ENCODE measurements at places on chromosomes 12 and 14. TPM values are rescaled to one million over a fixed set of nuclear protein-coding genes. Genes with fewer than 3 reads are reported as not detected.

Gene RND1
- polyA plus RNA-seq: 0.26 TPM

Gene EPYC
- not detected for polyA plus RNA-seq

Gene CRACR2A
- polyA plus RNA-seq: 0.55 TPM

Gene ANKRD33
- not detected for polyA plus RNA-seq

Gene MYO1H
- not detected for polyA plus RNA-seq

DNA sequence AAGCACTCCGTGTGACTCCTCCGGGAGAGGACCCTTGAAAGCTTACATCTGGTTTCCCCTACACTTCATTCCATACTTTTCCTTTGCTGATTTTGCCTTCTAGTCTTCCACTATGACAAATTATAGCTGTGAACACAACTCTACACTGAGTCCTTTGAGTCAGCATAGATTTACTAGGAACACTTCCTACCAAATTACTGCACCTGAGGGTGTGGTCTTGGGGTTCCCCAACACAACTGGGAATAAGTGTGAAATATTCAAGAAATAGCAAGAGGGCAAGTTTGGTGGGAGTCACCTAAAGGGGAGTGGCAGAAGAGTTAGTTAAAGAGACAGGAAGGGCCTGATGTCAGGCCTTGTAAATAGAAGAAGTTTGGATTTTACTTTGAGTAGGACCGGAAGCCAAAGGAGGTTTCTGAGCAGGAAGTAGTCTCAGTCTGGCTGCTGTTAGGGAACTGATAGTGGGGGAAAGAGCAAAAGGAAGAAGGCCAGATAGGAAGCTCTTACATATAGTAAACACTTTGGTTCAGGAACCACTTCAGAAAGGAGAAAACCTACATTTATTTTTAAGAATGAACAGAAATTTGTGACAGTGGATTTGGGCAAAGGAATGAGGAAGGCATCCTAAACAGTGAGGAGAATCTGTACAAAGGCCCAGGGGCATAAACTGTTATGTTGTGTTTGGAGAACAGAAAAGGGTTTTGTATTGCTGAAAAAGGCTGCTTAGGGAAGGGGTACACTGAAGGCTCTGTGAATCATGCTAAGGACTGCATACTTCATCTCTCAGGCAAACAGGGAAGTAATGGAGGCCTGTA, 14.2 kb downstream of the SEL1L start:
- no peak overlapping the region for H3K4me3 ChIP-seq
- H3K36me3 ChIP-seq: peaks cover 16% of the 10 kb centered on the region
- H3K4me1 ChIP-seq: peaks cover 15% of the 10 kb centered on the region
- H3K27me3 ChIP-seq: no peaks in the 10 kb centered on the region
- no peak for DNase-seq

- peak; percentile 3 for DNase-seq
- no peak overlapping the region for H3K27ac ChIP-seq
- no peaks in the 10 kb centered on the region for H3K27me3 ChIP-seq
- H3K4me3 ChIP-seq: no peak overlapping the region
- no peaks in the 10 kb centered on the region for H3K4me1 ChIP-seq
- H3K36me3 ChIP-seq: no peaks in the 10 kb centered on the region
Measured at GRCh38 chr12:39272871-39273655, 169.9 kb downstream of the KIF21A start.

DNA sequence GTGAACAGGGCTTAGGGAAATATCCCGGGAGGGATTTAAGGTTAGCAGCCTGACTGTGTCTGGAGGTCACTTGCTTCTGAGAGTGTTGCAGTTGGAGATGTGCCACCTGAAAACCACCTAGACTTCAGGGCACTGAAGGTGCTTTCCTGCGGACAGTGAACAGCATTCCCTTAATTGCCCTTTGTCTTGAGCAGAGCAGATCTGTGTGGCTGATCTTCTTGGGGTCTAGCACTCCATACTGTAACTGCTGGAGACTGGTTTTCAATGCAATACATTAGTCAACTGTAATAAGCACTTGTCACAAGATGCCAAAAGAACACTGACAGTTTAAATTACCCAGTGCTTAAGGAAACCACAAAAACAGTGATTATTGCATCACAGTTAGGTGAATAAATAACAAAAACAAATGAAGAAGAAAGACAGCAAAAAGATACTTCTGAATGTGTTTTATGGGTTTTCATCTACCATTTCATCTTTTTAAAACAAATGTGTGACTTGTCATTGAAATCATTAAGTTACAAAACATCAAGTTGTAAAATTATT, 111.8 kb downstream of the PRIMA1 start:
- H3K4me1 ChIP-seq: no peaks in the 10 kb centered on the region
- H3K27ac ChIP-seq: no peak overlapping the region

DNA sequence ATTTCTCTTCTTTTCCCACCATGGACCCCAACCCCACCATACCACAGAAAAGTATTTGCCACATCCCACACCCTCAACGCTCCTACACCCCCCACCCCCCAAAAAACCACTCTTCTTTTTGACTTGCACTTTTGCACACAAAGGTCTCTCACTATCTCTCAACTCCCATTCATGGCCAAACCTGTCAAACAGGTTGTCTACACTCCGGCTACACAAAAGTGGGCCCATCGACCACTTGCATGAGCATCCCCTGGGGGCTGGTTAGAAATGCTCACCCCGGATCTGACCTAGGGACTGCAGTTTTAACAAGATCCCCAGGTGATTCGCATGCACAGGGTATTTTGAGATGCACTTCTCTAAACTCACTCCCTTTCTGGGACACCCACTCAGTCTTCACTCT, 248.2 kb downstream of the DPF3 start:
- H3K27ac ChIP-seq: no peak overlapping the region
- no peak overlapping the region for H3K4me3 ChIP-seq
- H3K27me3 ChIP-seq: no peaks in the 10 kb centered on the region
- peaks cover 31% of the 10 kb centered on the region for H3K4me1 ChIP-seq

DNA sequence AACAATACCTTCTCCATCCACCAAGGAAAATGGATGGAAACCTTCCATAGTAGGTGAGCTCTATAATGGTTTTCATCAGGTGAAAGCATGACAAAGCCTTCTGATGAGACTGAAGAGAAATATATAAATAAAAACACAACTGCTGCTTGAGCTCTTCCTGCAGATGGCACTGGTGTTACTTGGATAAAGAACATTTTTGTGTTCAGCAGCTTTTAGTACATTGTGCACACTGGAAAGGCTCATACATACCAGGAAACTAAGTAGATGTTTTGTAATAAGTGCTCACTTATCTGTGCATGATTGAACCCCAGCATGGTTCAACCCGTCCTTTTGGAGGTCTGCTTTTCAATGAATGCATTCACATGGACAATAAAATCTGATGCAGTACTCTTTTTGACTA, 357.3 kb upstream of the MIS18BP1 start:
- no peak overlapping the region for H3K27ac ChIP-seq
- H3K36me3 ChIP-seq: no peaks in the 10 kb centered on the region
- no peaks in the 10 kb centered on the region for H3K27me3 ChIP-seq
- no peak overlapping the region for H3K4me3 ChIP-seq
- no peaks in the 10 kb centered on the region for H3K4me1 ChIP-seq

Data from IMR-90 (cell line).